ENCODE measurements at places on chromosomes 3 and 15.

DNA sequence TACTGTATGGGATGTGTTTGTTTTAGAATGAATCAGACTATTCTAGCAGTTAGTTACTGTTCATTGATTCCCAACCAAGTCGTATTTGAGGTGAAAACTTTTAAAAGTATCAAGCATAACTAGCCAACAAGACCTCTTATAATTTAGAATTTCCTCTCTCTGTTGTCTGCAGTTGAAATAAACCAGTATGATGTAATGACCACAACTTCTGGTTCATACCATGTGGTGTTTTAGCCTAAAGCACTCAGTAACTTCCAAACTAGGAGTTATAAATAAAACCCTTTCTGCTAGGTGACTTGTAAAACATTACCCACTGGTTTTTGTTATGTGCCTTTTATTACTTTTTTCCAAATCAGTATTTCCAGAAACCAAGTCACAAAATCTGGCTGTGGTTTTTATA, 19.8 kb upstream of the P2RY12 start:
- DNase-seq, result no peak

- no peak for DNase-seq
These were observed 151.6 kb downstream of the CHST2 start for GRCh38 chr3:143271136-143271535.

DNA sequence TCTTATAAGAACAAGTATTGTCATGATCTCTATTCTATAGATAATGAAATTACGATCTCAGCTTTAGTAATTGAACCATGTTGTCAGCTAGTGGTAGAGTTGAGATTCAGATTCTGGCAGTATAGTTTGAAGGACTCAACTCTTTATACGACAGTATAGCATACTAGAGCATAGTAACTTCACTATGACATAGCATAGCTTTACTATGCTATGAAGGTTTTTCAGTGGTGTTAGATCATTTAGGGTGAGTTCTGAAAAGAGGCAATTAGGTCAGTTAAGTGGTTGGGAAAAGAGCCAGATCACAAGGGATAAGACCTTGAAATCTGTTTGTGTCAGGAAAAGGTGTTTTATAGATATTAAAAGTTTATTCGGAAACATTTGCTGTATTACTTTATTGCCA, 8.1 kb downstream of the STX19 start:
- DNase-seq, result no peak

DNA sequence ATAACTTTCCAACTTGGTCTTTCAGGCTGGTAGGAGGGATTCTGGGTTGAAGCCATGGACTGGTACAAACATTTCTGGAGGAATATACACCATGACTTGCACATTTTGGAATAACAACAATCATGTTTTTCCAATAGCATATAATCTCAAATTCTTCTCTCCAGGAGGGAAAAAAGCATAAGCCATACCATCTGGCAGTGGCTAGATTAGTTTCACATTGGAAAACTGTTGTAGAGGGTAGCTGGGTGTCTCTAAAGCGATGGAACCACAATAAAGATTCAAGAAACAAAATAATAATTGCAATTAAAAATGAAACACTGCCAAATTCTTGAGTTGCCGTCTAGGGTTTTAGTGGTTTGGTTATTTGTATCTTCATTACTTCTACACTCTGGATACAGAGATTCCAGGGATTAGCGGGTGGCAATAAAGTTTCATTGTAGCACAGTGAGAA, 278.5 kb upstream of the RASGRP1 start:
- no peak for DNase-seq

- no peak for DNase-seq
These were observed 29.6 kb downstream of the PPP4R2 start for GRCh38 chr3:73026111-73026759.

GRCh38 chr3:192091831-192092230, 630.9 kb downstream of the PYDC2 start:
- DNase-seq, result no peak

DNA sequence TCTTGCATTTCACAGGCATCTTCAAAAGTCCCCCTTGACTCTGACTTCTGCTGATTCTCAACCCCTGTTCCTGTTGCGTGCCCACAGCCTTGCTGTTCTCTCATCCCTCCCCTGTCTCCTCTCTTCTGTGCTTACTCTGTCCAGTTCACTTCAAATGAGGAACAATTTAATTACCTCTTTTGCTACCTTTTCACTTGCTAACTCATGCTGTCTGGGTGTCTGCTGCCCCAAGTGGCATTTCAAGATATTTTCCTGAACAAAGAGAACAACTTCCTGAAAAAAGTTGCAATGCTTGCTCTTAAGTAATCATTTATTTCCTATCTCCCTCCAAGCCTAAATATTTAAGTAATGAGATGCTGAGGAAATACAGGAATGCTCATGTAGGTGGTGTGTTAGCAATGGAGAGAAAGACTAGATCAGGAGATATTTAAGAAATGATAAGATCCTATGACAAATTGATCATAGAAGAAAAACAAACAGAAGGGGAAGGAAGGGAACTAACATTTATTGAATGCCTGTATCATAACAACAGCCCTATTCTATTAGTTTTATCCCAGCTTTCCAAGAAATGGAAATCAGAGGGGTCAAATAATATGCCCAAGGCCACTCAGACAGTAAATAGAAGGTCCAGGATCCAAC, 42.2 kb downstream of the SV2B start:
- DNase-seq, result no peak

DNA sequence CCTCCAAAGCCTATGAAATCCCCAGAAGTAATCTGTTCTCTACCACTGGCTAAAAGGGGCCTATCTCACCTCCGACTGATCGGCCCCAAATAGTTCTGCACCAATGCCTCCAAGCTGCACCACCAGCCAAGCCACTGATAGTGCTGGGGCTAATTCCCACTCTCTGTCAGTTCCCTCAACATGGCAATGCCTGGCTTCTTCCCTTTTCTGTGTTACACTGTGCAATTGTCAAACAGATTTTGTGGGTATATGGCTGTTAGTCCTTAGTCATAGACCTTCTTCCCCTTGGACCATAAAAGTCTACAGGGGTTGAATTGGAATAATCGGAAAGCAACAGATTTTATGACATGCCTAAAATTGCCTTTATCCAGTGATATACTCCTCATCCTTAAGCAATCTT, 9.3 kb upstream of the UBE2E2 start:
- no peak for DNase-seq

GRCh38 chr3:31252216-31253185, 280.2 kb upstream of the STT3B start:
- DNase-seq, result no peak

- no peak for DNase-seq
These were observed 23.1 kb downstream of the TNK2 start for GRCh38 chr3:195885036-195885891.

DNA sequence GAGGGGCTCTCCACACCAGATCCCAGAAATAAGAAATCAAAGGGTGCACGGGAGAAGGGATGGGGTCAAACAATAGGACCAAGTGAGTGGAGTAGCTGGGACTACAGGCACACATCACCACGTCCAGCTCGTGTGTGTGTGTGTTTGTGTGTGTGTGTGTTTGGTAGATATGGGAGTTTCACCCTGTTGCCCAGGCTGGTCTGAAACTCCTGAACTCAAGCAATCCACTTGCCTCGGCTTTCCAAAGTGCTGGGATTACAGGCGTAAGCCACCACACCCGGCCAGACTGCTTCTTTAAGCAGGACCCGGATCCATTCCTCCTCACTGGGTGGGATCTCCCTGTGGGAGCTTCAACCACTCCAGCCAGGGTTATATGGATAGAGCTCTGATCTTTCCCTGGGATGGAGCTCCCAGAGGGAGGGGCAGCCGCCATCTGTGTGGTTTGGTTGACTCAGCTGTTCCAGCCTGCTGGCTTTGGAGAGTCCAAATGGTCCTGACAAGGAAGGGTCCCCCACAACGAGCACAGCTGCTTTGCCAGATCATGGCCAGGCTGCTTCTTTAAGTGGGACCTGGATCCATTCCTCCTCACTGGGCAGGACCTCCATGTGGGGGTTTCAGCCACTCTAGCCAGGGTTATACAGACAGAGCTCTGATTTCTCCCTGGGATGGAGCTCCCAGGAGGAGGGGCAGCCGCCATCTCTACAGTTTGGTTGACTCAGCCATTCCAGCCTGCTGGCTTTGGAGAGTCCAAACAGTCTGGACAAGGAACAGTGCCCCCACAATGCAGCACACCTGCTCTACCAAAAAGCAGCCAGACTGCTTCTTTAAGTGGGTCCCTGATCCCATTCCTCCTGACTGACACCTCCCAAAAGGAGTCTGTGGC, 9.1 kb upstream of the AVEN start:
- DNase-seq, result no peak

GRCh38 chr3:1963896-1964295, 134.8 kb upstream of the CNTN4 start:
- DNase-seq, result no peak

DNA sequence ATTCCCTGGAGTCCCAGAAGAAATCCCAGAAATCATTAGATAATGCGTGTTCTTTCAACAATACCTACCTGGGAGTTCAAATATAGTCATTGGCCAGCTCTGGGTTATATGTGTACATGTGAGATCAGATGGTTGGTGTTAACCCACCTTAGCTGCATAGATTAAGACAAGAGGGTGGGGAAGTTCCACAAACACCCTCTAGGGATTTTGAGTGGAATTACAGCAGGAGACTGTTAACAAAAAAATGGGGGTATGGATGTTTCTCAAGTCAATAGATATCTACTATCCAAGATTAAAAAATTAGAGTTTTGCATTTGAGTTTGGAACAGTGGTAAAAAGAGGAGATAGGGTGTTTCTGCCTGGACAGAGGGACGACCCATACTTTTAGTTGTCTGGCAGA, 282.5 kb upstream of the CNTN3 start:
- DNase-seq, result no peak

GRCh38 chr3:11611341-11611799, 32.3 kb downstream of the VGLL4 start:
- no peak for DNase-seq

DNA sequence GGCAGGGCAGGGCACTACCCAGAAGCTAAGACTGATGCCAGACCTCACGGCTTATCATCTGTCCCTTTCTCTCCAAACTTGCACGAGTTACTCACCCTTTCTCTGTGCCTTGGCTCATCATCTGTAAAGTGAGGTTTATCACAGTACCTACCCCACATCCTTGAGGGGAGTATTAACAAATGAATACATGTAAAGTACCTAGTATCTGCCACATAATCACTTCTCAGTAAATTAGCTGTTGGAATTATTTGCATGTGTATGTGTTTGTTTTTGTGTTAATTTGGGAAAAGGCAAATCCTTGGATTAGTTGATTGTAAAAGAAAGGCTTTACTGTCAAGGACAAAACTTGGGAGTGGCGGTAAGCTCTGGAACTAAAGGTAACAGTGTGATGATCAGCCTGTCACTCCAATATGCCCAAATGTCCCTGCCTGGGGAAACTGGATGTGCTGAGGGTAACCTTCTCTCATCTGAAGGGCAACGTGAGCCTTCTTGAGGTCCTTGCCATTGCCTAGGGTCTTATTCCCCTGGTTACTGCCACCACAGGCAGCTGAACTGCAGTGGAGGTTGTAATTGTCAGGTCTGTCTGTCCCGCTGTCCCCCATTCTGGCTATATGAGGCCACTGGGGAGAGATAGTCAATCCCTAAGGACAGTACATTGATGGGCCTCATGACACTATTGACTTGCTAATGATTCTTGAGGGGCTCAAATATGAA, 269.4 kb downstream of the CLSTN2 start:
- DNase-seq, result no peak

GRCh38 chr3:124760601-124761000, 30.3 kb downstream of the UMPS start:
- no peak for DNase-seq

- no peak for DNase-seq
These were observed 36.4 kb downstream of the SEC22C start for GRCh38 chr3:42545284-42545900.

DNA sequence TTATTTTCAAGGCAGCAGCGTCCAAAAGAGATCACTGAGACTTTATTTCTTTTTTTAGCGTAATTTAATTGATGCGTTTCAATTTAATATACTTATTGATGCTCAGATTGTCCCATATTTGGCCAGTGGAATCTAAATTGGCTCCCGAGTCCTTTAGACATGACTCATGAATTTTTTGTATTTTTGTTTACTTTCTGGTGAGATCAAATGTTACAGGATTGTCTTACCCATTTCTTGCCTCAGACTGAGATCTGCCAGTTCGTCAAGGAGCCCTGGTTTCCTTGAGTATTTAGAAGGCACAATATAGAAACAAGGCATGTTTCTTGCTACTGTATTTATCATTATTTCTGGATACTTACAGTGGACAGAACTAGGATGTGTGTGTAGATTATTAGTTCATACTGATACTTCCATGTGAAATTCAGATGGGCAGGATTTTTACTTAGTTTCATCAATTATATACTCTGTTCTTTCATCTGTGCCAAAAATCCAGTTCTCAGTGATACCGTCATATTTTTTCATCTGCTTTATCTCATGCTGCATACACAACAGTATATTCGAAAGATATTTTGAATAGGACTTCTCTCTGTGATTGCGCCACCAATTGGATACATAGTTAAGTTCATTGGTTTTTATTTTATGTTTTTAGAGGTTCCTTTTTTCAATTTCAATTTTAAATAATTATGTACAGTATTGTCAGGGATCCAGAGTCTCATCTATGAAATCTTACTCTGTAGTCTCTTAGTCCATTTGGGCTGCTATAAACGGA, 436.9 kb upstream of the C2CD4B start:
- no peak for DNase-seq

- DNase-seq, result no peak
These were observed 334.7 kb downstream of the NLGN1 start for GRCh38 chr3:173732237-173732636.

DNA sequence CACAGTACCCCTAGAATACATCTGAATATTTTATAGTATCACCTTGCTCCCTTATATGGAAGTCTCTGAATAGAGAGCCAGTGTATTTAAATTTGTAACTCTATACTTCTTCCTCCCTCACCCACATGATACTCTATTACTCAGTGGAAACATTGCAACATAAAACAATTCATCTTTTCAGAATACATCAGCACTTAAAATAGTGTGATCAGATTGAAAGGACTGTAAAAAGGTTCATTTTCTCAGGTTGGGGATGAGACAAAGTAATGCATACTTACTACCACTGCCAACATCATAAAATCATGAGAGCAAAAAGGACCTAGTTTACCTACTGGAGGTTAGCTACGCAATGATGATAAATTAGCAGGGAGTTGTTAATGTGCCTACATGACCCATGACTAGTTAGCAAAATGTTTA, 13.8 kb upstream of the THRB start:
- DNase-seq, result no peak

DNA sequence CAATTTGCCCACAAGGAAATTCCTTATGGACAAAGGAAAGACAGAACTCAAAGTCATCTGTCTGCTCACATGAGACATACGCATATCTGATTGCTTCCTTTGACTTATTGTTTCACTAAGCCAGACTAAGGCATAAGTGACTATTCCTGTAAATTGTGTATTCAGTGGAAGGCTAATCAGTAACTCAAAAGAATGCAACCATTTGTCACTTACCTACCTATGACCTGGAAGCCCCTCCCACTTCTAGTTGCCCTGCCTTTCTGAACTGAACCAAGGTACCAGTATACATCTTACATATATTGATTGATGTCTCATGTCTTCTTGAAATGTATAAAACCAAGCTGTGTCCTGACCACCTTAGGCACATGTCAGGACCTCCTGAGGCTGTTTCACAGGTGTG, 53.5 kb upstream of the PROK2 start:
- no peak for DNase-seq
